ENCODE measurements at places on chromosomes 7 and 10.

DNA sequence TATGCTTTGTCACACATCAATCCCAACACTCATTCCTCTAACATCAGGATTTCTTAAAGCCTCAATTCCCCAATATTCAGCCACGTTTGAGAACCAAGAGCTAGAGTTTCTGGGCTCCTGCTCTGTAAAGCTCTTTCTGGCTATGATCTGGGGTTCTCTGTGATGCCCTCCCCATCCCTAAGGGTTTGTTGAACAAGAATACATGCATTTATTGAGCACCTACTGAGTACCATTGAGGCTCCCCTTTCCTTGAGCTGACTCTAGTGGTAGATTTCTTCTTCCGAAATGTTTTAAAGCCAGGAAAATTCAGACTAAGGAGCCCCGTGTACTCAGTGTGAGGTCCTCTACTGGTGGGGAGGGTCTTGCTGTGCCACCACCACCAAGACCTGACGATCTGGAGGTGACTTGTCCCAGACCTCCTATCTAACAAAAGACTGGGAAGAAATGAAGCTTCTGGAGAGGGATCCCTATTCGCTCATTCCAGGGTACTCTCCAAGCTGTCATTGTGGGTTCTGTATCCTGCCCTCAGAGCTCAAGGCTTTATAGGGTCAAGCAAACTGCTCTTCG is 23.1 kb upstream of the SRGN start:
- no peak for DNase-seq

- peak; percentile 77 for DNase-seq
Measured at GRCh38 chr7:157851501-157852067, 514.8 kb downstream of the DNAJB6 start.

DNA sequence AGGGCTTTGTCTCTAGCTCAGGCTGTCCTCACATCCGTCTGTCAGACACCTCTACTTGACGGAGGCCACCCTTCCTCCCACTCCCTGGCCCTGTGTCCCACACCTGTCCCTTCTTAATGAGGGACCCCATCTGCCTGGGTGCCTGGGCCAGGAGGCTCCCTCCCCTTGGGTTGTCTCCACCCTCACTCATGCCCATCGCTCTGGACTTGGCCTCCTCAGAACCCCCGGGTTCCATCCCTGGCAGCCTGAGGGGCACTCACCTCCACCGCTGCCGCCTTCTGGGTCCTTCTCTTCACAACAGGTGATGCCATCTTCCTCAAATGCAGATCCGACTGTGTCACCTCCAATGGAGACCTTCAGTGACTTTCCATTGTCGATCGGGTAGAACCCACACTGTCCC is 20.2 kb upstream of the GJD4 start:
- DNase-seq: no peak

GRCh38 chr10:83533290-83533689 is 606.0 kb upstream of the GHITM start:
- DNase-seq: no peak

DNA sequence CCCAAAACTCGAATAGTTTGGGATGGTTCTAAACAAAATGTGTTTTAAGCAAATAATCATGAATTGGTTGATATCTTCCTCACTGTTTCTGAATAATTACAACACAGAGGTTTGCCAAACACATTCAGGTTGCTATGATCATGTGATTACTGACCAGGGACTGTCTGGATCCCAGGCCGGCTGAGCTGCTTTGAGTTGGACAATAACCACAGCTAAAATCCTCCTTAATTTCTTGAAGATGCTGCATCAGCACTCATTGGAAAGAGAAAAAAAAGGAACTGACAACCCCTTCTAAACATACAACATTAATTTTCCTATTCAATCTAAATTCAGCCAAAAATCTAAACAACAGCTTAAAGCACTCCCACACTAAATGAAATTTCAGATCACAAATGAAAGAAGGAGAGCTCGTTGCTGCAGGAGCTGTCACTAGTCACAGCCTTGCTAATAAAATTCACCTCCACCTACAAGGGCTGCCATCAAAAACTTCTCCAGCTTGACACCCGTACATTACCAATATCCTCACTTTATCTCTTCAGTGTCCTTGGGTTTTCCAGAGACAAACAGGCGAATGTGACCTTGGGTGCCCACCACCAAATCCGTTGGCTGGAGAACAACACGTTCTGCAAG is 560.2 kb downstream of the KCNMA1 start:
- DNase-seq: peak; percentile 74

GRCh38 chr7:30888747-30889146 is 22.9 kb upstream of the AQP1 start:
- peak; percentile 58 for DNase-seq

- DNase-seq: no peak
Measured at GRCh38 chr10:80449520-80449919, 4.6 kb upstream of the TSPAN14 start.

All from tongue (tissue), 3 donors.